ENCODE measurements at places on chromosomes 16 and 17.

GRCh38 chr16:23131931-23132621 lies 17.2 kb downstream of the USP31 start:
- no peak for DNase-seq

- no peak for DNase-seq
These were observed 622 bp downstream of the HOXB6 start for GRCh38 chr17:48603959-48604769.

- DNase-seq, result no peak
These were observed 462.0 kb downstream of the HS3ST3B1 start for GRCh38 chr17:14762736-14763479.

DNA sequence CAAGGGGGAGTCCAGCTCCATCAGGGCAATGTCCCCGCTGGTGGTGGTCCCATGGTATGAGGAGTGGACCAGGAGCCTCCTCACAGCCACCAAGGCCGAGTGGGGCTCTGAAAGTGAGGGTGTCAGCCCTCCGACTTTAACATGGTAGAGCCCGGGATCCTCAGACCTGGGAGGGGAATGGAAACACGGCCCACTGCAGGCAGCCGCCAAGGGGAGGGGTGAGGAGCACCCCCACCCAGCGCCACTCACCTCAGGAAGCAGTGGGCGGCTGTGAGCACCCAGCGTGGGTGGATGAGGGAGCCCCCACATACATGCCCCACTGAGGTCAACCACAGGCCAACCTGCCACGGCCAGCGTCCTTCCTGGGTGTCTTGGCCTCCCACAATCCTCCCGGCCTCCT lies 10.8 kb downstream of the ZG16B start:
- no peak for DNase-seq

- no peak for DNase-seq
These were observed 42.2 kb upstream of the BRD7 start for GRCh38 chr16:50411034-50411433.

- DNase-seq, result no peak
These were observed 88.5 kb downstream of the ZNF18 start for GRCh38 chr17:11908711-11909146.

Data from stimulated activated CD4-positive, alpha-beta T cell treated with anti-CD3 and anti-CD28 coated beads, Interleukin-1b, Interleukin-23, amount 100 ng/mL, for 1 hour (primary cell).